Frontal cortex (tissue), 4 donors: ENCODE measurements at places on chromosomes 4 and X. TPM values are rescaled to one million over a fixed set of nuclear protein-coding genes. Genes with fewer than 3 reads are reported as not detected.
A peak's percentile ranks its signal among the peaks of the same experiment; 100 is the strongest.

Gene VGLL1
- not detected for total RNA-seq

Gene CACNA1F
- total RNA-seq, result under 0.01 TPM

- no peak for DNase-seq
These were observed 17.3 kb upstream of the CLNK start for GRCh38 chr4:10701702-10702460.

GRCh38 chr4:38189445-38189844, 229.2 kb downstream of the PTTG2 start:
- no peak for DNase-seq

DNA sequence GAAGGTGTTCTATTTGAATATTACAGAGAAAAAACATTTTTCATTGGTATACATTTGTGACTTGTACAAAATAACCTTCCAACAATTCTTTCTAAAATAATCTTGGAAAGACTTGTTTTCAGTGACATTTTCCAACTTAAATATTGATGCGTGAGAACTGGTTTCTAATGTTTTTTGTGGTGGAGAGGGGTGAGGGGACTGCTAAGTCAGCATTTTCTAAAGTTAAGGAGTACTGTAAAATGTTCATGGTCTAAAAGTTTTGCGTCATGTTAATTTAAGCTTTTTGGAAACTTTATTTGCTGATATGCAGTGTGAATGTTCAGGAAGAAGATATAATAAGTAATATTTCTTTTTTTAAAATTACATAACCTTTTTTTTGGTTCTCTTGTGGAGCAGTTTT, 229.3 kb downstream of the MAGEB5 start:
- DNase-seq, result no peak

DNA sequence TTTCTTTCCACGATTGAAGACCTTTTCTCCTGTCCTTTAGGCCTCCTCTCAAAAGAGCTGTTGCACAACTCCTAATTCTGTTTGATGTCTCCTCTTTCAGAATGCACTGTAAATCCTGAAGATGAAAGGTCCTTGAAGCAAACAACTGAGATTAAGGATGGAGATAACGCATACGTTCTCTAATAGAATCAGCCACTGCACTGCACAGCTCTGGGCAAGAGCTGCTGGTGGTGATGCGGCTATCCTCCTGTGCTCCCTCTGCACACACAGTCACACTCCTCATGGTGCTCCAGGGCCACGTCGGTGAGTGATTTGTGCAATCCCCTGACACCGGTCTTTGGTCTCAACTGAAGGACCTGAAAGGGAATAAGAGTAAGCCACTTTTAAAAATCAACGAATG, 208.7 kb downstream of the PDGFC start:
- no peak for DNase-seq

- DNase-seq, result no peak
These were observed 214.5 kb downstream of the KCNIP4 start for GRCh38 chr4:21733894-21734630.

Gene ARL9
- 2.4 TPM for total RNA-seq

DNA sequence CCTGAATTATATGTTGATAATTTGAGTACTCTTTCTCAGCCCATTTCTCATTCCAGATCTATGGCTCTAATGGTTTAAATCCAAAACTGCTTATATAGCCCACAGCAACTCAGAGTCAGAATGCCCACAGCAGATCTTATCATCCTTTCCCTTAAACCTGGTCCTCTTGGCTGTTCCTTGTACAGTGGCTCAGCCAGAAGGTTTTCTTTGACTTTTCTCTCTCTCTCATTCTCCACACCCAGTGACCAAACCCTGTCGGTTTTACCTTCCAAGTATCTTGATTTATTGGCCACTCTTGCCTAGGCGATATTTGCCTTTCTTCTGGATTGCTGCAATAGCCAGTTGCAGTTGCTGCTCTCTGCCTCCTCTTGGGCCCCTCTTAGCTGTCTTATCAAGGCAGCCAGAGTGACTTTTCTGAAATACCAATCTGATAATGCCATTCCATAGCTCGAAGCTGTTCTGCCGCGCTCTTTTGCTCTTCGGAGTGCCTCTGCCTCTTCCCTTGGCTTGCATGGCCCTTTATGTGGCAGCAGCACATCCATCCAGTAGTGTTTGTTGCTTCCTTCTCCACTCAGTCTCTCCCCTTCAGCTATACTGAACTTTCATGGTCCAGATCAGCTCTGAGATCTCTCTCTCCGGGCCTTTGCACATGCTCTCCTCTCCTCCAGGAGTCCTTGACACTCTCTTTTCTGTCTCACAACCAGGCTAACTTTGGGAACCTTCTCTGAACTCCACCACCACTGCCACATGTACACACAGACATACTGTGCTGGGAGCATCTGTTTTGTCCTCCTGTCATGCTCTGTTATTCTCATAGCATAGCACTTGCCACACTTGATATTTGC, 11.8 kb downstream of the GAB1 start:
- DNase-seq, result no peak

Gene MTMR8
- 4.5 TPM for total RNA-seq

Gene PNMA6F
- total RNA-seq, result 0.82 TPM

- no peak for DNase-seq
These were observed 10.3 kb upstream of the FRMPD4 start for GRCh38 chrX:12128017-12128416.

DNA sequence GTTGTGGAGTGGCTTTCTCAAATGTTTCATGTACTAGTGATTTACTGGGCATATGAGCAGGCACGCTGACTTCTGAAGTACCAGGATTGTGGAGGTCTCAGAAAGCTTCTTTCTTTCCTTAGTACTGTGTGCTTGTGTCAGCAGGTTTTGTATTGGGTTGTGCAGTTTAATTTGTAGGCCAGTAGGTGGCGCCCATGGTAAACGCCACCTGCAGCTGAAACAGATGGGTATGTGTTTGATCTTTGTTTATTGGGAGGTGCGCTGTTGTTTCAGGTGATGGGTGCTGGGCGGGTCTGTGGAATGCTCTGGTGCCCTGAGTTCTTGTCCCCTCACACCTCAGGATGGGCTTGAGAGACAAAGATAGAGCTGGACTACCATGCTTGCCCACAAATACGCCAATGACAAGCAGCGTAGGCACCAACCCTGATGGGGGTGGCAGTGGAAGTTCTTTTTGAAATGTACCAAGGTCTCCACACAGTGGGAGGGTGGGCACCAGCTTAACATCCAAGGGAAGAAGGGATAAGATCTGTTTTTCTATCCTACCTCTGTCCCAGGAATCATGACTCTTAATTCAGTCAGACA, 141.5 kb downstream of the RPS6KA6 start:
- DNase-seq, result no peak

DNA sequence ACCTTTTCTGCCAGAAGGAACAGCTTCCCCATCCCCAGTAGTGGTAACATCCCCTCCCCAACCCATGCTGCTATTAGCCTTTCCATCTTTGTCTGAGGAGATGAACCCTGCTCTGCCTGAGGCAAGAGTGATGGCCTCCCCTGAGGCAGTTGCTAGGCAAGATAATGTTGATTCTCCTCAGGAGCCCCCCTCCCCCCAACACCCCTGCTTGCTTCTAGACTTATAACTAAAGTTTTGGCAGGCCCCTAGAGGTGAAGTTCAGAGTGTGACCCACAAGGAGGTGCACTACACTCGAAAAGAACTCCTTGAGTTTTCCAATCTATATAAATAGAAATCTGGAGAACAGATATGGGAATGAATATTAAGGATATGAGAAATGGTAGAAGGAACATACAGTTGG, 962.5 kb downstream of the ADGRL3 start:
- no peak for DNase-seq

GRCh38 chr4:82043809-82044137, 330.0 kb downstream of the HNRNPD start:
- no peak for DNase-seq

DNA sequence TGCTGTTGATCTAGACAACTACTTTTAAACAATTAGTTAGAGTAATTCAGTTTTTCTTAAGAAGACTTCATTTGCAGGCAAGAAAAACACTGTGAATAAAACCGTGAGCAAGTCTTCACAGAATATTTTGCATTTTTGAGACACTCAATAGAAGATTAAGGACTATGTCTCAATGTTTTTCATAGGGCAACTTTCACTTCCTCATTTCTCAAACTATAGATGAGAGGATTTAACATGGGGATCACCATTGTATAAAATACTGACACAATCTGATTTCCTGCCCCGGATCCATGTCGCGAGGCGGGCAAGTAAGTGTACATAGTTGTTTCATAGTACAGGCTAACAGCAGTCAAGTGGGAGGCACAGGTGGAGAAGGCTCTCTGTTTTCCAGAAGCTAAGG, 108.8 kb upstream of the IGSF1 start:
- DNase-seq, result no peak

DNA sequence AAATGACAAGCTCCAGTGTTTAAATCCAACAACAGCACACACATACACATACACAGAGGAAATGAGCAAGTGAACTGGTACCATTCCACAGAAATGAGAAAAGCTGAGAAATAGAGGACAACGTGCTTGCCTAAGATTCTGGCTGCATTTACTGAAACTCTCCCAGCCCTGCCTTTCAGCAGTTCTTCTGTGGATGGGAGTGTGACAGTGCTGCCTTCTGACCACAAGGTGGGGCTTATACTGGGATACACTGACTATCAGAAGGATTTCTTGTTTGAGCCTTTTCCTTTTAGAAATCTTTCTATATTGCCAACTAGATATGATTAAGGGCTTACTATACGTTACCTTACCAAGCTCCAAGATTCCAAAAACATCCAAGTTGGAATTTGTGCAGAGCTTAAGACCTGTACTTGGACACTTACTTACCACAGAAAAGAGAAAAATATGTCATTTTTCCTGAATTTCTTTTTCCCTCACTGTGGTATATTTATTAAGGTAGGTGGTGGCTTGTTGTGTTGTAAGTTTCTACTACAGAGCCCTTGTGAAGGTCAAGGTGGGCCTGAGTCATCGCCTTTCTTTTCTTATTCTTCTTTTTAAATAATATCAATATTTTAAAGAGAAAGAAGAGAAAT, 10.7 kb upstream of the CXCL8 start:
- DNase-seq, result peak; percentile 47

DNA sequence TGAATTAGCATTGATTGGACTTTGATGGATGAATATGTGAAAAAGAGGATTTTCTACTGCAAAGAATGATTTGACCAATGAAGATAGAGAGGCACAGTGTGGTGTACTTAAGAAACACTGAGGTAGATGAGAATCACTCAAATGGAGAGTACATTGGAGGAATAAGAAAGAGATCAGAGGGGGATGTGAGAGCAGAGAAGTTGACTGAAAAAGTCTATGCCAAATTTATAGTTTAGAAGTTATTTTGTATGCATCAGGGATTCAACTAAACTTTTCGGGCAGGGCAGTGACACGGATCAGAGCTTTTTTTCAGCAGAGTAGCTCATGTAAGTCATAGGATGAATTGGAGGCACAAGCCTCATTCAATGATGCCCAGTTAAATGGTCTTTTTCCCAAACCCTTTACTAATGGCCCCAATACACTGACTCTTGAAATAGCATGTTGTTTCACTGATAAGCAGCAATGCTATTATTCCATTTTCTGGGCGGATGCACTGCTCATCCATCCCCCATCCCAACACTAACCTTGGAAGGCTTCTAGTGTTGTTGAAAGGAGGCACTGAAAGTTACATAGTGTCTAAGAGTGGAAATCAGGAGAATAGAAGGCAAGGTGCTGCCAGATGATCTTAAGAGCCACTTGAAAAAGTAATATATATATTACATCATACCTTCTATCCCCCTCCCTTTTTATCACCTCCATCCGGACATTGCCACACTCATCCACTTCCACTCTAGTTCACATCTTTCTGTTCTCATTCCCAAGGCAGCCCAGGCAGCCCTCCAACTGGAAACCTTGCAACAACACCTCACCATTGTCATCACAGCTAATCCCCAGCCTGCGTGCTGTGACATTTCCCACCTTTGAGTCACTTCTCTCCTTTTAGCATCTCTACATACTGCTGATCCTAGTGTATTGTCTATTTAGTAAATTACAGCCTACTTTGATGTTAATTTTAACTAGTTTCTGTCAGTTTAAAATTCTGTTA, 46.1 kb downstream of the ARHGAP24 start:
- DNase-seq, result no peak

Gene SYTL5
- total RNA-seq, result 4.9 TPM

DNA sequence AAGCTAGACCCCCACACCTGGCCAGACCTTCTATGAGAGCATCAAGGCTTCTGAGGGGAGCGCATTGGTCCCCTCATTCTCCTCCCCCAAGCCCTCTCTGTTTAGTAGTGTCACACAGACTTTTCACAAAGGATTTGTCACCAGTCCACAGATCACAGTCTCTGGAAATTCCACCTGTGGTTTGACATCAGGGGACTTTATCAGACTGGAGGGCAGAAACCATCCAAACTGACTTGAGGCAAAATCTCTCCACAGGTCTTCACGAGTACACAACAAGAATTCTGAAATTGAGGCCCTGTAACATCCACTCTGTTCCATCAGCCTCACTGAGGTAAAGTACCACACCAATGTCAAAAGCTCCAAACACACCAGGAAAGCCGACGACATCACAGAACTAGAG, 112.5 kb downstream of the SH3KBP1 start:
- DNase-seq, result no peak

DNA sequence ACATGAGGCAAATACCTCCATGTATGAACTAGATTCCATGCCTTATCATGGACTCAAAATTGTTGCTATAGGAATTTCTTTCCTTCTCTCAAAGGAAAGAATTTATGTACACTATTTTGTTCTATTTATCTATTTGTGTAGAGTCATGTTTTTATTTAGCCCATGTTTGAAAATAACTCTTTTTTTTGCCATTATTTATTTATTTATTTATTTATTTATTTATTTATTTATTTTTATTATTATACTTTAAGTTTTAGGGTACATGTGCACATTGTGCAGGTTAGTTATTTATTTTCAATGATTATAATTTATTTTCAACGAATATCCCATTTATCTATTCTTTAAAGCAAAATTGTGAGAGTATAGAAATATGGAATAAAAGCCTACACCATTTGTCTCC, 177.9 kb downstream of the MAGEE1 start:
- DNase-seq, result no peak

Gene PABPC1L2B
- not detected for total RNA-seq

DNA sequence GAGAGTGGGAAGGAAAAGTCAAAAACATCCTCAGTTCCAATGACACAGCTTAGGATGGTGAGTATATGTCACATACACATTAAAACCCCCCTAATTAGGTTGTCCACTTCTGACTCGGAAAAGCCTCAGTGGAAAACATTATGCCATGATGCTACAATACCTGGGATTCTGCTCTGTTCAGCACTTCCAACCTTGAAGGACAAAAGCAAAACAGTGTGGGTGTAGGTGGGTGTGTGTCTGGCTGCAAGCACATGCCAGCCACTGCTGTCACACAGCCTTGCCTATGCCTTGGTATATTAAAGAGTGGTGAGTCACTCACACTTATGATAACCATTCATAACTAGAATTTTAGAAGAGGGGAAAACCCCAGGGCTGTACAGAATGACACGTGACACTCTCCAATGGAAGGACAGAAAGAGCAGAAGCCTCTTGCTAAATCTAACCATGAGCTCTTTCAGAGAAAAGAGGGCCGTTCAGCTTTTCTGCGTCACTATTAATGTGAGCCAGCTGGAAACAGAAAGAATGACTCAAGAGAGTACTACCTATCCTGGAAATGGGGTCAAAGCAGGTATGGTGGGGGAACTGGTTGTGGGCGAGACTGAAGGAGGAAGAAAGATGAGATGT, 159.6 kb downstream of the TET2 start:
- no peak for DNase-seq
